ENCODE measurements at places on chromosomes 12 and 14.

GRCh38 chr14:71430321-71430677, 501.9 kb upstream of the RGS6 start:
- no peak for DNase-seq

DNA sequence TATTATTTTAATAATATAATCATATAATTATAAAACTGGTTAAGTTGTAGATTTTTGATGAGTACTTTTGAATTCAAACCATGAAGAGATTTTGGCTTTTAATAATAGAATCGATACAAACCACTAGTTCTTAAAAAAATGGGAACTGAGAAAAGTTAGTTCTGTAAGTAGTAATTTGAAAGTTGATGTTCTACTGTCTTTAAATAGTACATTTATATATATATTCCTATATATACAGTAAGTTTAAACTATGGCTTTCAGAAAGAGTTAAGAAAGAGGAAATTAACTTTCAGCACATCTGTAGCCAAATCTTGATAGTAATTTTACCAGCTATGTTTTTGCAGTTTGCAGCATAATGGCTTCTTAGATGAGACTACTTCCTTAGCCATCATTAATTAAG, 7.8 kb downstream of the LRRK2 start:
- DNase-seq = no peak

DNA sequence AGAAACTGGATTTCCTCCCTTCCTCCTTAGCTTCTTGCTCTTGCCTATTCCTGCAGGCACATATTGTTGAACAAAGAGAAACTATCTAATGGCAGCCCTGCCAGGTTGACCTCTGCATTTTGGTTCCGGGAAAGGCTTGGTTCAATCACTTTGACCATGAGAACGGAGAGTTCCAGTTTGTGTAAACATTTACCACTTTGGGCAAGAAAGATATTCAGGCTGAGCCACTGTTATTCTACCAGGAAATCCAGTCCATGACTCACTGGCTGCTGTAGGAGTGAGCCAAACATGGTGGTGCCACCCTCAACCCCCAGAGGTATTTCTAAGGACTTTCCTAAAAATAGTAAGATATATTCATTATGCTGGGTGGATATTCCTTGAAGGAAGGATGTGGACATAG, 242.2 kb upstream of the OR4E1 start:
- DNase-seq = no peak

- no peak for DNase-seq
These were observed 34.6 kb upstream of the TMX1 start for GRCh38 chr14:51205486-51205885.

DNA sequence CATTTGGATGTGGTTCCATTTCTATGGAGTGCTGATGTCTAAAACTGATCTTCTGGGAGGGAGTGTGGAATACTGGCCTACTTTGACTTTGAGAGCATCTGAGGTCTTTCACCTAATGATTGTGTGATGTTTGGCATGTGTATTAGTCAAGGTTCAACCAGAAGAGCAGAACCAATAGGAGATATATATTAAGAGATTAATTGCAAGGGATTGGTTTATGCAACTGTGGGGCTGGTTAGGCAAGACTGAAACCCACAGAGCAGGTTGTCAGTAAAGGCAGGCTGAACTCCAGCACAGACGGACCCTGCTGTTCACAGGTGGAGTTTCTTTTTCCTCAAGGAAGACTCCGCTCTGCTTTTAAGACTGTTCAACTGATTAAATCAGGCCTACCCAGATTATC, 11.6 kb downstream of the BMAL2 start:
- no peak for DNase-seq

DNA sequence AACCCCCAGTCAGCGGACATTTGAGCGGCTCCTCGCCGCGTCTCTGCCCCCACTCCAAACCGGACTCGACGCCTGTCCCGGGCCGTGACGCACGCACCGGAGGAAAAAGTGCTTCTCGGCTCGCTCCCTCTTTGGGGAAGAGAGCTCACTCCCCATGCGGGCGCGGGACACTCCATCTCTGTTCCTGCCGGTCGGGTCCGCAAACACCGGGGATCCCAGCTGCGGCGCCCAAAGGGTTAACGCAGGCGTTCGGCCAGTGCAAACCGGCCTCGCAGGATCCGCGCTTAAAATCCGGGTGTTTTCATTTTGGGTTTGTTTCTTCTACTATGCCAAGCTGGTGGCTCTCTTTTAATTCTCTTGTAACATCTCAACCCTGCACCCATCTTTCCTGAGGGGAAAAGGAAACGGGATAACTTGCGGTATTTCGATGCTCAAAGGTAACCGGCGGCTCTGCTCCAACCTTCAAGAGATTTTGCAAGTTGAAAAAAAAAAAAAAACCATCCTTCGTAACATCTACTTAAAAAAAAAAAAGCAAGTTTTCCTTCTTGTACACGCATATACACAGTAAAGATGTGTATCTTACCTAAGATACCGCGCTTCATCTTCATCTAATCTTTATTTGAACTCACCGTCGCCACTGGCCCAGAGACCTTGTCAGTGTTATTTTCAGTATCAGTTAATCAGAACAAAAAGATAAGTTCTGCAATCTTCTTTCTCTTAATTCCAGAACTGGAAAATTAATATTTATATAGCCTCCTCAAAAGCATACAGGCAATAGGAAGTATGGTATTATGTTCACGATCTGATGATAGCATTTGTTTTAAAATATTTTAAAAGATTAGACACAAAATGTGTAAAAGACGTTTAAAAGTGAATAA, 1.6 kb upstream of the ATP2B1 start:
- DNase-seq = peak; percentile 46

DNA sequence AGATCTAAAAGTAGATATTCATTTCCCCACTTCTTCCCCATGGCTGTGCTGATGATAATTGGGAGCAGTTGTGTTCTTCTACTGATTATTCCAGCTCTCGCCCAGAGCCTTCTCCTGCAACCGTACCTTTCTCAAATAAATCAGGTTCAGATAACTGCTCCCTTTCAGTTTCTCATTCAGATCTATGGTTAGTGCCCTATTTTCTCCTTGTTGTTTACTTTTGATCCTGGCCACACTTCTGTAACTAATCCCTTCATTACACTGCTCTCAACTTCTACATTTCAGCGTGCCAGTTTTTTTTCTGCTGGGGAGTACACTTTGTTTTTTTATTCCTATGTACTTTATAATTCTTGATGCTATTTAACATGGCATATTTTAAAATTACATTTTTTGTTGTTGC, 2.8 kb upstream of the STRAP start:
- no peak for DNase-seq

- no peak for DNase-seq
These were observed 84.3 kb upstream of the NCOR2 start for GRCh38 chr12:124651516-124652273.

DNA sequence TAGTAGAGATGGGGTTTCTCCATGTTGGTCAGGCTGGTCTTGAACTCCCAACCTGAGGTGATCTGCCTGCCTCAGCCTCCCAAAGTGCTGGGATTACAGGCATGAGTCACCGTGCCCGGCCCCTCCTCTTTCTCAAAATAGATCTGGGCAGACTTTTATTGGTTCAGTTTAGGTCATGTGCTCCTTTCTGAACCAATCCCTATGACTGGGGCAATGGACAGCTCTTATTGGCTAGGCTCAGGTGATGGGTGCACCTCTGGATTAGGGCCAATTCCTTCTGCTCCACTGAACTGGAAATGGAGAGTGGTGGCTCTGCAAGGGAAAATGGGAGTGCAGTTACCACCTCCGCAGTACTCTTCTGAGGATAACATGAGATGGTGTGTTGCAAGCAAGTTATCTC, 6.2 kb upstream of the ATP6V0A2 start:
- DNase-seq = no peak

DNA sequence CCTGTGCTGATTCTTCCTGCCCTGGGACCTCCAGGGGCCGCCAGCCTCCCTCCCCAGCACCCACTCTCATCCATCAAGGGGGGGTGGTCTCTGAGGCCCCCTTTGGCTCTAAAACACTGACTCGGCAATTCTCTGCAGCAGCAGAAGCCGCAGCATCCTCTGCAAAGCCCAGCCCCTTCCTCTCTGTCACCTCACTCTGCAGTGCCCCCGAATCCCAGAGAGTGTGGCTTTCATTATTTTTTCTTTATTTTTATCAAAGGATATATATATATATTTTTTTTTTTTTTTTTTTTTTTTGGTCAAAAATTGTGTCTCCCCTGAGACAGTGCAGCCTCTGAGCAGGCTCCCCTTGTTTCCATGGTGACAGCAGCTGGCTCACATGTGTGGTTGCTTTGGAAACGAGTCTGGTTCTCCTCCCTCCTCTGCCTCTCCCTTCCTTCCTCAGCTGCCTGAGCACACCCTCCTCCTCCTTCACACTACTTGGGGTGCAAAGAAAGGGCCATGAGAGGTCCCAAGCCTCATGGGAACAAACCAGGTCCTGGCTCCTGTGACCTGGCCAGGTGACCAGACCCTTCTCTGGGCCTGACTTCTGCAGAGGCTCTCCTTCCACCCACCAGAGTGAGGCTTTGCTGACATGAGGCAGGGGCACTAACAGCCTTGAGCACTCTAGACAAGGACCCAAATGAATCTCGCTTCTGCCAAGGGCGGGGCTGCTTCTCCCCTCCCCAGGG, 100.5 kb downstream of the LRRC74A start:
- no peak for DNase-seq

GRCh38 chr12:87923361-87923760, 105.8 kb downstream of the C12orf50 start:
- no peak for DNase-seq

- DNase-seq = no peak
These were observed 23.8 kb downstream of the MANSC1 start for GRCh38 chr12:12326262-12326661.

GRCh38 chr12:46442239-46442638, 69.7 kb upstream of the SLC38A2 start:
- DNase-seq = no peak

DNA sequence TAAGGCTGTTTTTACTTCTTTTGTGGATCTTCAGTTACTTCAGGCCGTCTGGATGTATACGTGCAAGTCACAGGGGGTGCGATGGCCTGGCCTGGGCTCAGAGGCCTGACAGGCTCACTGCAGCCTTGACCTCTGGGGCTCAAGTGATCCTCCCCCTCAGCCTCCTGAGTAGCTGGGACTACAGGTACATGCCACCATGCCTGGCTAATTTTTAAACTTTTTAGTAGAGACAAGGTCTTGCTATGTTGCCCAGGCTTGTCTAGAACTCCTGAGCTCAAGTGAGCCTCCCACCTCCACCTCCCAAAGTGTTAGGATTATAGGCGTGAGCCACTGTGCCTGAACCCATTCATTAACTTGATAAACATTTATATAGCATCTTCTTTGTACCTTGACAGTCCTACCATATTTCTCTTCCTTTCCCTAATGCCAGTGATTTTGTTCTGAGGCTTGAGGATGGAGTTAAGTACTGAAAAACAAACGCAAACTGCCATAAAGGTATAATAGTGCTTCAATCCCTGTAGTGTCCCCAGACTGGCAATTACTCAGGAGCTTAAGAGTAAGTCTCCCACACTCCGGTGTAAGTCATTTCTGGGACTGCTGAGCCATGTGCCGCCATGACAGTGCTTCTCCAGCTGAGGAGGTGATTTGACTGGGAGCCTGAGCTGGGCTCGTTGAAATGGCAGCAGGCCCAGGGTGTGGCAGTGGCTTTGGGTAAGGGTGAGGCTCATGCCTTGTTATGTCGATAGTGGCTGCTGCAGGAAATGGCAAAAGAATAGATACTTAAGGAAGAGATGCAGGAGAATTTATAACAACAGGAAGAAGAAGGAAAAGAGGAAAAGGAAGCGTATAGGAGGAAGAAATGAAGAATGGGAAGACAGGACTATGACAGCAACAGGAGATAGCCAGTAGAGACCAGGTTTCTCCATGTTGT, 43.7 kb upstream of the HECTD1 start:
- no peak for DNase-seq

DNA sequence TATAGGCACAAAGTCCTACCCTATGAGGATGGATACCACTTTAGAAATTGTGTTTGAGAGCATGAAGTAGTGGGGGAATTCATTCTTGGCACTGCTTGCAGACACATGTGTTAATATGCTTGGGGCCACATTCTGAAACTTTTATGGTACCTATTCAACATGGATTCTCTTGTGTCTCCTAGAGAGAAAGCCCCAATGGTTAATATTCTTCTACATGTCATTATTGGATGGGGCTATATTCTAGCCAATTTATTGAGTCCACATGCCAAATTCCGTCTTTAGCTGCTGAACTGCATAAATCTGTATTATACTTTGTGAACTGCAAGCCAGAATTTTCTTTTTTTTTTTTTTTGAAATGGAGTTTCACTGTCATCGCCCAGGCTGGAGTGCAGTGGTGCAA, 140.0 kb downstream of the KICS2 start:
- no peak for DNase-seq

- no peak for DNase-seq
These were observed 135.7 kb downstream of the CNTN1 start for GRCh38 chr12:40827683-40828592.

GRCh38 chr12:29333178-29333577, 47.8 kb downstream of the ERGIC2 start:
- DNase-seq = no peak

DNA sequence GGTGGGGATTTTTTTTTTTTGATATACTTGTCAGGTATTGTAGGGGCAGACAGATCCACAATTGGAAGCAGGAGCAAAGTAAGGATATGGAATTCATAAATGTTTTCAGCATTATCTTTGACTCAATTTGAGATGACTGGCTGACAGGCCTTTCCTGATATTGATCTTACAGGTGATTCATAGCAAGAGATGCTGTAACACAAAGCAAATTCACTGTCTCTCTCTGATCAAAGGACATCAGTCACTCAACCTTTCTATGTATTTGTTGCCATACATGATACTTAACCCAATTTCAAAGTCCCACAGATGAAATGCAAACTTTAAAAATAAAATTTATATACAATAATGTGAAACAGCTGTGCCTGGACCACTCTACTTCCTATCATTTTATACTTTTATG, 1506.9 kb downstream of the AACS start:
- no peak for DNase-seq

GRCh38 chr12:19799216-19799615, 359.9 kb downstream of the AEBP2 start:
- no peak for DNase-seq

DNA sequence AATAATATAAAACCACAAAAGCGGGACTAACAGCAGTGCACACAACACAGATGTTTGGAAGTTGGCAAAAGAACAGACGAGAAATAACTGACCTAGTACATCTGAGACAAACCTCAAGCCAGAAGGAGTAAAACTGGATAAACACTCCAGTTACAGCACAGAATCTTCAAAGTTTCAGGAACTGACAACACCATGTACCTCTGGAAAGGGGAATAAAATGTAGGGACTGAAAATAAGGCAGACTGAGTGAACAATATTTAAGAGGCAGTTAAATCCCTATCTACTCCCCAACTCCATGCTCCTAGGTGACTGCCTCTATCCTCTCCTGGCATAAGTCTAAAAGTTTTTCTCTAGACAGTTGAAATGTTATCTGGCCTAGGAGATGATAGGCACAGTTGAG, 57.9 kb downstream of the ZFYVE21 start:
- DNase-seq = no peak

- no peak for DNase-seq
These were observed 52.3 kb upstream of the TRIM9 start for GRCh38 chr14:51147183-51147582.

- DNase-seq = peak; percentile 71
These were observed 5.4 kb upstream of the IRF2BPL start for GRCh38 chr14:77033622-77034589.
